Islet precursor cell (in vitro differentiated cells): ENCODE measurements at places on chromosomes 6 and 20.

DNA sequence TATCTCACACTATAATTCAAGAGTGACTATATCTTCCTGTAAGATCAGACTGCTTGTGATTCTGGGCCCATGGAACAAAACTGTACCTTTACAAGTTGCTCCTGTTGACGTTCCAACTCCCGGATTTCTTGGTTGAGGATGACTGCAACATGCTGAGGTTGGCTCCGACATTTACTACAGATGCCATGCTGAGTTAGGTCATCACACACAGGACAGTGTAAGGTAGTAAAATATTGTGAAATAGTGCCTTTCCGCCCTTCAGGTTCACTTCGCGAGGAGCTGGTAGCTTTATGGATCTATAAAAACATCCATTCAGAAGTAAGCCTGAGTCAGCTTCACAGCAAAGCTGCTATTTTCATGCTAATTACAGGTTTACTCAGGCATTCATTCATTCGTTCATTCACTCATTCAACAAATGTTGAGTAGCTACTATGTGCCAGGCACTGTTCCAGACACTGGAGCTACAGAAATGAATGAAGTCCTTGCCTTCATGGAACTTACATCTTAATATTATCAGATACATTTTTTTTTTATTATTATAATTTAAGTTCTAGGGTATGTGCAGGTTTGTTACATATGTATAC lies 175.7 kb downstream of the REV3L start:
- no peak for DNase-seq

DNA sequence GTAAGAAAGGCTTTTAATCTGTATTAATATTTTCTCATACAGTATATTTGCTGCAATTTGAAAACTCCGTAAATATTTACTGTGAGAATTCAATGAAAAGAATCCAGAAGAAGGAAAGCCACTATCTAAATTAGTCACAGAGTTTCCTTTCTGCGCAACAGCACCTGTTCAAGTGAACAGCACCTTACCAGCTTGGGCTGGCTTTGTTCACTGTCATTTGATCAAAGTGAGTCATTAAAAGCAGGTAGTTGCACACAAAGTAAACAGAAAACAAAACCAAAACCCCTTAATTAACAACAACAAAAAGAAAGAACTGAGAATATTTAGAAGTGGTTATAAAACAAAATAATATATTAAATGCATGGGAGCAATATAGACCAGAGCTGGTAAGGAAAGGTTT lies 12.8 kb downstream of the SMLR1 start:
- DNase-seq: no peak

DNA sequence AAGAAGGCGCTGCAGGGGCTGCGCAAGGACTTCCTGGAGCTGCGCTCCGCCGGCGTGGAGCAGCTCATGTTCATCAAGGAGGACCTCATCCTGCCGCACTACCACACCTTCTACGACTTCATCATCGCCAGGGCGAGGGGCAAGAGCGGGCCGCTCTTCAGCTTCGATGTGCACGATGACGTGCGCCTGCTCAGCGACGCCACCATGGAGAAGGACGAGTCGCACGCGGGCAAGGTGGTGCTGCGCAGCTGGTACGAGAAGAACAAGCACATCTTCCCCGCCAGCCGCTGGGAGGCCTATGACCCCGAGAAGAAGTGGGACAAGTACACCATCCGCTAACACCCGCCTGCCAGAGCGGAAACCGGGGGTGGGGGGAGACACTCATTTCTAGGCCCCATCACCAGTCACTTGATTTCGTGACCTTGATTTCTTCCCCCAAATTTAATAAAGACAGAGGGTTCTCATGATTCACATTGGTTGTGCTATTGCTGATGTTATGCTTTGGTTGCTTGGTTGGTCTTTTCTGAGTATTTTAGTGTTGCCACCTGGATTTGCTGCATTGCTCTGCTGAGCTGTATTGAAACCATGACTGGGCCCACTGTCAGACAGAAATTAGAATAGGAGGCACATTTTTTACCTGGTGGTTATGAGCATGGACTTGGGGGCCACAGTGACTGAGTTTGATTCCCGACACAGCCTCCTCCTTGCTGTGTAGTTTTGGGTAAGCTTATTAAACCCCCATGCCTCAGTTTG lies 1.5 kb downstream of the FAM50B start:
- no peak for DNase-seq

- DNase-seq: no peak
Measured at GRCh38 chr6:49646942-49647341, 10.3 kb upstream of the RHAG start.

GRCh38 chr6:15132854-15133670 lies 112.8 kb upstream of the JARID2 start:
- DNase-seq: peak; percentile 97

GRCh38 chr6:37155394-37156312 lies 14.3 kb upstream of the PIM1 start:
- no peak for DNase-seq

GRCh38 chr6:101747160-101747559 lies 353.7 kb downstream of the GRIK2 start:
- no peak for DNase-seq

GRCh38 chr6:133202610-133203343 lies 38.4 kb upstream of the EYA4 start:
- no peak for DNase-seq

GRCh38 chr6:163605385-163606097 lies 191.0 kb downstream of the QKI start:
- no peak for DNase-seq

DNA sequence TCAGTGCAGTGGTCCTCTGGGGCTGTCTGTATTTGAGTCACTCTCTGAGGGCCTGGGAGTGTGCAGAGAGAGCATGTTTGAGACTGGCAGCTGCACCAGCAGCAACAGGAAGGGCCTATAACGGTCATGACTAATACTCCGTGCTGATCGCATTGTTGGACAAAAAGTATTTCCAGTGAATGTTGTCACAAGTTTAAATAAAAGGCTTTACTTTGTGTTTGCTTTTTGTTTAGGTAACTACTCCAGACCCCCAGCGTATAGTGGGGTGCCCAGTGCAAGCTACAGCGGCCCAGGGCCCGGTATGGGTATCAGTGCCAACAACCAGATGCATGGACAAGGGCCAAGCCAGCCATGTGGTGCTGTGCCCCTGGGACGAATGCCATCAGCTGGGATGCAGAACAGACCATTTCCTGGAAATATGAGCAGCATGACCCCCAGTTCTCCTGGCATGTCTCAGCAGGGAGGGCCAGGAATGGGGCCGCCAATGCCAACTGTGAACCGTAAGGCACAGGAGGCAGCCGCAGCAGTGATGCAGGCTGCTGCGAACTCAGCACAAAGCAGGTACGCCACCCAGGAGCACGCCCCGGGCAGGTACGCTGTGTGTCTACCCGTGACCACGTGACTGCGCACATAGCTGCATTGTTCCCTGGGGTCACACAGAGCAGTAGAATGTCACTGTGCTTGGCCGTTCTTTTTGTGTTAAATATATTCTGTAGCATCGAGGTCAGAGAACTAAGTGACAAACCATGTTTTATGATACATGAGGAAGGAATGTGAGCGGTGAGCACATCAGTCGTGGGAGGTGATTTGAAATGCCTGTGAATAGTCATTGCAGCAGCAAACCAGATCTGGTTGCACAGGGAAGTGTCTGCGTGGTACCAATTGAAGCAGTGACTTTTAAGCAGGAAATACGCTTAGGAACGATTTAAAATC lies 174.7 kb downstream of the TMEM242 start:
- peak; percentile 88 for DNase-seq

DNA sequence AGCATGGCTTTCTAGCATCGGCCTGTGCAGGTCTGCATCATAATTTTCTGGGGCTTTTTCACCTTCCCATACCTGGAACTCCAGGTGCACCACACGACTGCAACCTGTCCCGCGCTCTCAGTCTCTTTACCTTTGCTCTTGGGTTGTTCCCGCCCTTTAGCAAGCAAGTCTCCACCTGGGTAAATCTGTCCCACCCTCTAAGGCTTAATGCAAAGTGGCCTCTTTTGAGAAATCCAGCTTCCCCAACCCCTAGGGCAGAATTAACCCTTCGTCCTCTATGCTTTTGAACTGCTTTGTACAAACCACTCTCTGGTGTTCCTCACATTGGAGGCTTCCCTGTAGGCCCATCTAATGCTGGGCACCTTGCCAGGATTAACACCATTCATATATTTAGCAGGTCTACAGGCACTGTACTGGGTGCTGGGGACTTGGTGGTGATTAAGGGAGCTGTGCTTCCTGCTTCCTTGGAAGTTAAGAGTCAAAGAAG lies 2.8 kb downstream of the ITPR3 start:
- DNase-seq: no peak

- DNase-seq: no peak
Measured at GRCh38 chr6:15654250-15654649, 8.6 kb downstream of the DTNBP1 start.

DNA sequence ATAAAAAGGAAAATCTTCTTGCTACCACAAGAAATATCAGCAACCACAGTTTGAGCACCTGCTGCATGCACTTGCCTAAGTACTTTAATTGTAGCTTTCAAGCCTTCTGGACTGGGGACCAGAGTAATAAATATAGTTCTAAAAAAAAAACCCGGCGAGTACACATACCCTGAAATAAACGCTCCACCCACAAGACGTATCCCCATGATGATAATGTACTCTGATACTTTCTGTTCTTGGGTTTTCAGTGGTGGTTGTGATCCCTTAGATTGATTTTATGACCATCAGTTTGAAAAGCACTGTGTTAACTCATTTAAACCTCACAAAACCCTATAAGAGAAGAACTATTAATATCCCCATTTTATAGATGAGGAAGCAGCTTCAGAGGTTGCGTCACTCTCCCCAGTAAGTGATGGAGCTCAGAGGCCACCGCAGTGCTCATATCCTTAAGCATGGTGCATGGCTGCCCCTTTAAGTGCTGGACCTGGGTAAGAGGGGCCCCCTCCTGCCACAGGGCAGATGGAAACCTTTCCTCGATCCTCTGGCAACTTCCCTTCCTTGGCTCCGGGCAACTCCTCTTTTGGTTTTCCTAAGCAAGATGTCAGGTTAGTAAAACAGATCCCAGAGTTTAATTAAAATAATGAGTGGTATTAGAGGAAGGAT lies 67.3 kb downstream of the KCNB1 start:
- no peak for DNase-seq

DNA sequence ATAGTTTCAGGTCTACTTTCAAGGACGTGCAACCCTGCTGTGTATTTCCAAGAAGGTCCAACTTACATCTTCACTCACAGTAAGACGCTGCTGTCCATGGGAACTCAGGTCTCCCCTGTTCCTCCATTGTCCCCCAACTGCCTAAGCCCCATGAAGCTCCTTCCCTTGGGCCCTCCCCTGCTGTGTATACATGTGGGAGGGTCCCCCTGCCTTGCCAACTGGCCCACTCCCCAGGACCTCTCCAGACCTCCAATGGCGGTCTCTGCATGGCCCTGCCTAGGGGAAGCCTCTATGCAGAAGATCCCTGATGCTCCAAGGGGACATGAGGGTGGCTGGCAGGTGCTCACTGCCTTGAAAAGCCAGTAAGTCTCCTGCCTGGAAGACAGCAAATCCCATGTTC lies 186.7 kb upstream of the CST7 start:
- no peak for DNase-seq

- DNase-seq: no peak
Measured at GRCh38 chr6:164121527-164121926, 707.0 kb downstream of the QKI start.

DNA sequence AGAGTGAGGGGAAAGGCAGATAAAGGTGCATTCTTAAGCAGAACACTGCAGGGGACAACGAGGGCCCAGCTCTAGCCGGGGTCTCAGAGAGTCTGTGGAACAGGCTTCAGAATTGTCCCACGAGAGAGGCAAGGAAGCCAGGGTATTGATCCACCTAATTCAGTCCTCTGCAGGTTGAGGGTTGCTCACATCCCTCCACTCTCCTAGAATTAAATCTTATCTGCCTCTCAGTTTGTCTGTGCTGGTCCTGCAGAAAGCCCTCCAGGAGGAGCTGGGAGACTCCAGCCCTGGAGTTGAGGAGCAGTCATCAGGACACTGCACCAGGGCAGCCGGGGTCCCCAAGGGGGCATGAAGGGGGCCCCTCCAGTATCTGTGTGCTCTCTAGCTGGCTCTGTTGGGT lies 39.1 kb downstream of the SLC24A3 start:
- DNase-seq: no peak

DNA sequence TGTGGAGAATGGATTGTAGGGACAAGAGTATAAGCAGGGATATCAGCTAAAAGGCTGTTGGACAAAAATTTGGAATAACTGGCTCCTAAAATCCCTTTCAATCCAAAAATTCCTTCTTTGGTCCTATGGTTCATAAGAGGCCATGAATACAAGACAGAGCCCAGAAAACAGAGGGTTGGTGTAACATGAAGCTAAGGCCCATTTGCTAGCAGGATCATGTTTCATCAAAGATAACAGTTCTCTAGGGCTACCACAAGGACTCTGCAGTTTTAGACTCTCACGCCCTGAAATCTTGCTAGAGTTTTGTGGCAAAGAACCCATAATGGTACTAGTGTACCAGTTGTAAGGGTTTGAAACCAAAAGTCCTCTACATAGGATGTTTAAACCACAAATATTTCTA lies 327.8 kb upstream of the TBX18 start:
- DNase-seq: no peak

GRCh38 chr6:3742076-3742425 lies 9.5 kb downstream of the PXDC1 start:
- DNase-seq: no peak

DNA sequence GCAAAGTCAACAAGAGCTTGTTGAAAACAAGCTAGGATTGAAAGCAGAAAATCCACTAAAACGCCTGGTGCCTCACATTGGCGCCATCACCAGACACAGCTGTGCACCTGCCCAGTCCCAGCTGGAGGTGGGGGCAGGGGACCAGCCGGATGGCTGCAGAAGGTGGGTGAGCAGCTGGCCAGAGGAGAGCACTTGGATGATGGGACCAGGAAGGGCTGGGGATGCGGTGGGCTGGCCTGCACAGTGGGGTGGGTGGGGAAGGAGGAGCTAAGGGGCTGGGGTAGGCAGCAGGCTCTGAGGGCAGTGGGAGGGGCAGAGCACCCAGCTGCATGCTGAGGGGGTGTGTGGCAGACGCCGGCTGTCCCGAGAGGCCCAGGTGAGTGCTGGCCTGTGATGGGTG lies 7.1 kb downstream of the CABLES2 start:
- no peak for DNase-seq

DNA sequence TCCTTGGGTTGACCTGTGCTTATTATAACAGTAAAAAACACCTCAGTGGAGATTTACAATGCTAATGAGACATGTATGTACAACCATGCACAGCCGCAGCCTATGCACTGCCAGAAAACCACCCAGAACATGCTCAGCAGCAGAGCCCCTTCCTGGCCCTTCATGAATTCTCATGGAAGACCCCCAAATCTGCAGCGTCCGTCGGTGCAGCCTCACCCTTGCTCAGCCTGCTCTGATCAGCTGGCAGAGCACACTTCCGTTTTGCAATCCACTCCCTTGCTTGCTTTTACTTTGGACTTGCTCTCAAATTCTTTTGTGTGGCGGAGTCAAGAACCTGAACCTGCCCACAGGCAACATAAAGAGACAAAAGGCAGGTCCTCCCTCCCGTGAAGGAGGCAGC lies 378.2 kb upstream of the SULF2 start:
- DNase-seq: no peak
